Testis (tissue), 5 donors: ENCODE measurements at places on chromosomes 4 and X. TPM values are rescaled to one million over a fixed set of nuclear protein-coding genes. Genes with fewer than 3 reads are reported as not detected.

- H3K4me1 ChIP-seq = no peaks in the 10 kb centered on the region
- no peak overlapping the region for H3K27ac ChIP-seq
- DNase-seq = no peak
- H3K36me3 ChIP-seq = no peaks in the 10 kb centered on the region
- no peak overlapping the region for H3K4me3 ChIP-seq
Observed at GRCh38 chrX:133175162-133175561, 43.0 kb downstream of the TFDP3 start.

The CXorf49B gene
- total RNA-seq = not detected

The CXXC4 gene
- 8.6 TPM for total RNA-seq

- no peaks in the 10 kb centered on the region for H3K36me3 ChIP-seq
- H3K4me1 ChIP-seq = peaks cover 4% of the 10 kb centered on the region
- no peak overlapping the region for H3K4me3 ChIP-seq
- no peaks in the 10 kb centered on the region for H3K27me3 ChIP-seq
- DNase-seq = no peak
Observed at GRCh38 chr4:165464376-165464775, 85.6 kb downstream of the CPE start.

DNA sequence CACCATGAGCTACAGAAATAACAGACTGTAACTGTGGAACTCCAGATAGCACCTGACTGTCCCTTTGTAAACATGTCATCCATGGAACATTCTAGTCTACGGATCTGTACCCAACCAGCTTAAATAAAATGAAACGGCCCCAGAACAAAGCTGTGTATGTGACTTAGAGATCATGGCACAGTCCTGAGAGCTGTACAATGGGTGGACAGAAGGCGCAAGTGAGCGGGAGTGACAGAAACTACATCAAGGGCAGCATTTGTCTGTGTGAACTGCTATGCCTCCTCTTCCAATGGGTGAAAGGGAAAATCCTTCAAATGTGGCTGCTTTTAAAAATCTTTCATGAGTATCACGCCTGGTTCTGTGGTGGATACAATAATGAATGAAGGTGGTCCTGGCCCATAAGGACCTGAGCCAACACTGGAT lies 72.5 kb downstream of the FAT1 start:
- no peaks in the 10 kb centered on the region for H3K4me1 ChIP-seq
- H3K36me3 ChIP-seq = no peaks in the 10 kb centered on the region
- DNase-seq = no peak
- no peak overlapping the region for H3K4me3 ChIP-seq

GRCh38 chr4:85968945-85969819 lies 390.7 kb downstream of the MAPK10 start:
- H3K4me3 ChIP-seq = no peak overlapping the region
- DNase-seq = no peak
- H3K36me3 ChIP-seq = no peaks in the 10 kb centered on the region
- H3K27ac ChIP-seq = no peak overlapping the region
- H3K27me3 ChIP-seq = no peaks in the 10 kb centered on the region
- H3K4me1 ChIP-seq = no peaks in the 10 kb centered on the region

DNA sequence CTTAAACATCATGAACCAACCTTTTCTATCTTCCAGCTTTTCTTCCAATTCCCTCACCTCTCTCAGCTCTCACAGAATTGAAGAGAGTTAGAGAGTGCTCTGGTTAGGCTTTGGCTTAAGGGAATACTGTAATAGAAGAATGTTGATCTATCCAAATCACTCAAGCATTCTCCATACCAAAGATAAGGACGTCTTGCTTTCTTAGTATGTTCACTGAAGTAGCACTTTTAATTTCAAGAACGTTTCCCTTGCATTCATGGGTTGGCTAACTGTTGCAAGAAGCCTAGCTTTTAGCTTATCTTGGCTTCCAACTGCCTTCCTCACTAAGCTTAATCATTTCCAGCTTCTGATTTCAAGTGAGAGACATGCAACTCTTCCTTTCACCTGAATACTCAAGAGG lies 43.2 kb downstream of the FANCB start:
- H3K27me3 ChIP-seq = no peaks in the 10 kb centered on the region
- H3K4me3 ChIP-seq = no peak overlapping the region
- H3K27ac ChIP-seq = no peak overlapping the region
